ENCODE measurements at places on chromosomes 16 and 17.

- DNase-seq = no peak
Observed at GRCh38 chr16:58855291-58855863, 121.3 kb upstream of the GOT2 start.

GRCh38 chr16:54526916-54527315 lies 240.3 kb upstream of the IRX3 start:
- no peak for DNase-seq

- DNase-seq = no peak
Observed at GRCh38 chr16:13307255-13307654, 405.9 kb downstream of the SHISA9 start.

GRCh38 chr17:19747829-19748806 lies at the start of gene ALDH3A1:
Gene ALDH3A1, minus strand, starts transcription at chr17:19748298. Its CDS starts 3,169 bp downstream, at chr17:19745129.
- DNase-seq = no peak

DNA sequence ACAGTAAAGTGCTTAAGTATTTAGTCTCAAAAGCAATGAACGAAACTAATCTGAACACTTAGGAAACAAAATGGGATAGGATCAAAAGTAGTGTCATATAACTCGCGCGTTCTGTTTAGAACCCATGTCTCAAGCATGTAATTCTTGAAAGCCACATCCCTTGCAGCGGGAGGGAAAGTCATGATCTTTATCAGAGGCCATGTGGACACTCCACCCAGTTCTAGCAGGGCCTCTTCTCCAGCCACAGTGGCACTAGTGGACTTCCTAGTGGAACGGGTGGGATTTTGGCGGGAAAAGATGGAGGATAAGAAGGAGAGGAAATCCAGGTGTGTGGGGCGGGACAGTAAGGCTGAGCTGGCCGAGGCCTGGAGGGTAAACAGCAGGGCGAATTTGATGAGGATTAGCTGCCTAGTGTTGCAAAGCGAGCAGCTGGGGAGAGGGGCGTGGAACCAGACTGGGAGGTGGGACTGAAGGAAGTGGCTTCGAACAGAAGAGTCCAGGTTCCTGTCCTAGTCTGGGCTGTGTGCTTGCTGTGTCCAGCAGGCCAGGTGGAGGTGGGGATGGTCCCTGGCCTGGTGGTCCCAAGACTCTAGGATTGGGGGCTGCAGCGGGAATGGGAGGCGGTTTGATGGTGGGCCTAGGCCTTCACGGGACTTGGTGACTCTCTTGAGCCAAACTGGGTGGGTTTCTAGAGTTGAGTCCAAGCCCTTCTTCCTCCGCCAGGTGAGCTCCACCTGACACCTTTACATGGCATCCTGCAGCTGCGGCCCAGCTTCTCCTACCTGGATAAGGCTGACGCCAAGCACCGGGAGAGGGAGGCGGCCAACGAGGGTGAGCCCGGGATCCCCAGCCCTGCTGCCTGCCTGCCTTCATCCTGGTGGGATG lies 15.9 kb downstream of the POLR3E start:
- DNase-seq = no peak

GRCh38 chr17:75822119-75822799 lies 21.9 kb downstream of the UNC13D start:
- DNase-seq = no peak
